NCI-H1694 treated with DMSO at 0.1 percent for 48 hours (cell line): ENCODE measurements at places on chromosomes 7 and 10.
A peak's percentile ranks its signal among the peaks of the same experiment; 100 is the strongest.

GRCh38 chr10:106182542-106182941 is 982.0 kb downstream of the SORCS1 start:
- no peak for DNase-seq

- DNase-seq = no peak
These were observed 1066.7 kb downstream of the GRM8 start for GRCh38 chr7:126185959-126186580.

DNA sequence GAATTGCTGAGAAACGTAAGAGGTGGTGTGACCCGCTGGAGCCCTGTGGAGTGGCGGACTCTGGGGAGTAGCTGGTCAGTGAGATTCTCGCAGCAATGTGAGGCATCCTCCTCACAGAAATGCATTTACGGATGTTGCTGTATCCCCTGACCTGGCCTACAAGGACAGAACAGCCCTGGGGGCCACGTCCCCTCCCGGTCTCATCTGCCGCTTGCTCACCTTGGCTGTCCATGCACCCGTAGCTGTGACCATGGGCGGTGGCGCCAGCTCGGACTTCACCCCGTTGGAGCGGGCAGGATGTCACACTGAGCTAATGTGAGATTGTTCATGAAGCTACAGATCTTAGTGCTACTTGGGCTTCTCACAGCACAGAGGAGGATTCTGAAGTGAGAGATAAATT is 193.8 kb downstream of the EBF3 start:
- no peak for DNase-seq

GRCh38 chr7:44325811-44326241 is 432 bp upstream of the CAMK2B start:
- DNase-seq = peak; percentile 72

- no peak for DNase-seq
These were observed 310.6 kb downstream of the FRMD4A start for GRCh38 chr10:14020037-14020664.

DNA sequence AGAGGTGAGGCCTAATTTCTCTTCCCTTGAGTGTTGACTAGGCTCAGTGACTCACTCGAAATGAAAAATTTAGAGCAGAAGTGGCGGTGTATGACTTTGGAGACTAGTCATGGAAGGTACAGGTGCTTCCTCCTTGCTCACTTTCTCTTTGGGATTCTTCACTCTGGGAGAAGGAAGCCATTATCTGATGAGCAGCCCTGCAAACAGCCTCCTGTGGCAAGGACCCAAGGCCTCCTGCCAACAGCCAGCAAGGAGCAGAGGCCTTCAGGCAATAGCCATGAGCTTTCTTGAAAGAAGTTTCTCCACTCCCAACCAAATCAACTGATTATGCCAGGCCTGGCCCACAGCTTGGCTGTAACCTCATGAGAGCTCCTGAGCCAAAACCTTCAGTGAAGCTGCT is 369.6 kb upstream of the VWC2 start:
- DNase-seq = no peak

DNA sequence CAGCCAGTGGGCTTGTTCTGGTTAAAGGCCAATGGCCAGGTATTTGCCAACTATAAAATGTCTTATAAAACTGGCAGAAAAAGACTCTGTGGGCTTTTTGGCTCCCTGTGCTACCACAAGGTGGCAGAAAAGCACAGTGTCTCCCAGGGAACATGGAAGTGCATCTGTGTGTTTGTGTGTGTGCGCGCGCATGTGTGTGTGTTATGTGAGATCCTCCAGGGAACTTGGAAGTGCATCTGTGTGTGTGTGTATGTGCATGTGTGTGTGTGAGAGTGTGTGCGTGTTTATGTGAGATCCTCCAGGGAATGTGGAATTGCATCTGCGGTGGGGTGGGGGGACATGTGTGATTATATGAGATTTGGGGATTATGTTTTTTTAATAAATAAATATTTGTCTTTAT is 30.2 kb upstream of the ABI1 start:
- peak; percentile 38 for DNase-seq

- DNase-seq = no peak
These were observed 9.4 kb upstream of the CRTAC1 start for GRCh38 chr10:98039690-98040381.

- DNase-seq = no peak
These were observed 80.5 kb upstream of the INSYN2A start for GRCh38 chr10:127276794-127277462.

DNA sequence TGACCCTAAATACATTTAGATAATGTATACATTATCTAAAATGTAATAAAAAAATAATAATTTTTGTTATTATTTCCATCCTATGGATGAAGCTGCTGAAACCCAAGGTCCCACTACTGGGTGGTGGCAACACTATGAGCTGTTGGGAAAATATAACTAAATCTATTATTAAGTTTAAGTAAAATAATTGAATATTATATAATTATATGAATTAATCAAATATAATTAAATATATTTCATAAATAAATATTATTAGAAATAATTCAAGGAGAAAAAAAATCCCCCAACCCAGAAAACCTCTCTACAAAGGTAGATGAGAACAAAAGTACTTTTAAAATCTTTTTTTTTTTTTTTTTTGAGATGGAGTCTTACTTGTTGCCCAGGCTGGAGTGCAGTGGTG is 7.9 kb downstream of the PRSS58 start:
- no peak for DNase-seq

DNA sequence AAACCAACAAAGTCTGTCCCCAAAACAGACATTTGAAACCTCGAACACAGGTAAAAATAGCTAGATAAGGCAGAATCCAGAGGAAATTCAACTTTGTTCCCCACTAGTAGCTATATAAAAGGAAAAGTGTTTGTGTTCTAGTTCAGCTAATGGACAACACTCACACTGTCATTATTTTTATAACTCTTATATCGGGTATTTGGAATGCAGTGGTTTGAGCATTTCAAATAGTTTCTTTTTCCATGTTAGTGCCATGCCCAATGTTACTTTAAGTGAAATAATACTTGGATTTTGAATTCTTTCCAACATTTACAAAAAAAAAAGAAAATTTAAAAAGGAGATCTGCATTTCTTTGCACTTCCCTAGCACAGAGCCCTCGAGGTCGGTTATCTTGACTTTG is 213.6 kb downstream of the DOCK4 start:
- no peak for DNase-seq

DNA sequence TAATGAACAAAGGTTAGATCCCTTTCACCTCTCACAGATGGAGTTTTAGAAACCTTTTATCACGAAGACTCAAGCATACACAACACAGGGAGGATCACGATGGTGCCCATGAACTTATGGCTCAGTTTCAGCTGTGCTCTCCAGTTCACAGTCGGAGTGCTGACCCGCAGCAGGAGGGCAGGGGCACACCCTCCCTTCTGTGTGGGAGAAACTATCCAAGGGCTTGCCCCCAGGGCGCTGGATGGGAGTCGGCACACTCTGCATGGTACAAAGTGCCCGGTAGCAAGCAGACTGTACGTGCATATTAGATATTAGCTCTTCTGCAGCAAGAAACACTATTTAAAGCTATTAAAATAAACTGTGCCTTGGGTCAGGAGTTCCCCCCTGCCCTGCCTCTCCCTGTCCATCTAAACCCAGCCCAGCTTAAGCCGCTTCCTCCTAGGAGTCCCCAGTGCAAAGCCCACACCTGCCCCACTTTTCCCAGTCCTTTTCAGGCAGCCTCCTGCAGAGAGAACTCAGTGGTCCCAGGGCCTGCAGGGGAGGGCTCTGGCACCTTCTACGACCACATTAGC is 76.5 kb downstream of the CHST15 start:
- no peak for DNase-seq

- no peak for DNase-seq
These were observed 143.8 kb downstream of the TEX36 start for GRCh38 chr10:125538947-125539731.

DNA sequence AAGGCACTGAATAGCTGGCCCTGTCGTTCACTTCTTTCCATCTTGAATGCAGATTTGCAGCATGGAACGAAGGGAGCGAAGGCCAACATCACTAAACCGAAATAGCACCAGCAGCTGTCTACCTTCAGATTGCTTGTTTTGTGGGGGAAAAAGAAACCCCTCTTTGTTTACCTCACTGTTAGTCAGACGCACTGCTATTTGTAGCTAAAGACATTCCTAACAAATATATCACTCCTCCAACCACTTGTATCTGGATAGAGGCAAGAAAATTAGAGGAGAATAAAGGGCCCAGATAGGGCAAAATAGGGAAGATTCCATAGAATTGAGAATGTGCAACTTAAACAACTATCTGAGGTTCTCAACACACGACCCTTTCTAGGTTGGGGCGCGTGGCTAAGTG is 26.5 kb downstream of the ANK3 start:
- no peak for DNase-seq

DNA sequence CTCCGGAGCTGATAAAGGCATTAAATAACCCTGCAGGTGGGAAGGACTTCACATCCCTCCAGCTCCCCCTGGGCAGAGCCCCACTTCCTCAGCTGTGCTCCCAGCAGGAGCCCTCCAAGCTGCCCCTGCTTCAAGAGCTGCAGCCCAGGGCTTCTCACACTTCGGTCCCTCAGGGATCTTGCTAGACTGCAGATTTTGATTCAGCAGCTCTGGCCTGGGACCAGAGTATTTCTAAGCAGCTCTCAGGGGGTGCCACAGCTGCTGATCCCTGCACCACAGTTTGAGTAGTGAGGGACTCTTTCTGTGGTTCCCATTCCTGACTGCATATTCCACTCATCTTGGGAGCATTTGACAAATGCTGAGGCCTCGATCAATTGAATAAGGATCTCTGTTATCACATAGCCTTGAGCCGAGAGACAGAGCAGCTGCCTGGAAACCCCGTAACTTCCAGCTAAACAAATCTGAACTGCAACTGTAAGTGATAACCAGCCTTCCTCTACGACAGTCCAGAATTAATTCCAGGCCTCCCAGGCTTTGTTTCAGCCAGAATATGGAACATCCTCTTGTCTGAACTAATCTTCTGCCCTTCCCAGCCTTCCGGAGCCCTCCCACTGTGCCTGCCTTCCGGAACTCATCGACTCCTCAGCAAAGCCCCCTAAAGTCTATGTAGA is 161.4 kb downstream of the CCDC3 start:
- DNase-seq = no peak

DNA sequence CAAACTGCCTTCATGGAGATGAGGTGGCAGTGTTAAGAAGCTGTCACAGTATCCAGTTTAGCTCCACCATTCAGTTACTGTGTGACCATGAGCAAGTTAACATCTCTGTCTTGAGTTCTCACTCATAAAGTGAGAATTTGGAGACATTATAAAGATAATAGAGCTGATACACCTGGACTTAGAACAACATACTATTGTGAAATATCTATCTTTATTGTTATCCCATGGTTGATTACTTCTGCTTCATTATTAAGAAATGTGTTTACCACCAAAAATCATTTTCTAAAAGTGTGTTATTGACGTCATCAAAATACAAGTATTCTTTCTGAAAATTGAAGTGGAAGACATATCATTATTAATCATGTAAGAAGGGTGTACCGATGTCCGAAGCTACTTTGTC is 166.9 kb downstream of the SEMA3A start:
- no peak for DNase-seq

DNA sequence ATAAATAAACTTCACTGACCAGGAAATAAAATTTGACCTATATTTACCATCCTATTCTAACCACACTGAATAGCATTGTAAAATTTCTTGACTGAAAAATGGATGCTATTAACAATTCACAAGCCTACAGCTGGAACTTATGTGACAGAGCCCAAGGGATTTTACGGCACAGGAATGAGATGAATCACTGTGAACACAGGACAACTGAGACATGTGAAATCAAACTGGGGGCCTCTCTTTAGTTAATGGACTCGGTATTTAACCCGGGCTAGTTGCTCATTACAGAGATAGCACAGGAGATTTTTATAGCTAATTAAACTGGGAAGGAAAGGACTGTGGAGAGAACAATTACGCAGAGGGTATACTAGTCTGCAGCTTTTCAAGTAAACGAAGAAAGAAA is 100.6 kb downstream of the MICU1 start:
- no peak for DNase-seq

DNA sequence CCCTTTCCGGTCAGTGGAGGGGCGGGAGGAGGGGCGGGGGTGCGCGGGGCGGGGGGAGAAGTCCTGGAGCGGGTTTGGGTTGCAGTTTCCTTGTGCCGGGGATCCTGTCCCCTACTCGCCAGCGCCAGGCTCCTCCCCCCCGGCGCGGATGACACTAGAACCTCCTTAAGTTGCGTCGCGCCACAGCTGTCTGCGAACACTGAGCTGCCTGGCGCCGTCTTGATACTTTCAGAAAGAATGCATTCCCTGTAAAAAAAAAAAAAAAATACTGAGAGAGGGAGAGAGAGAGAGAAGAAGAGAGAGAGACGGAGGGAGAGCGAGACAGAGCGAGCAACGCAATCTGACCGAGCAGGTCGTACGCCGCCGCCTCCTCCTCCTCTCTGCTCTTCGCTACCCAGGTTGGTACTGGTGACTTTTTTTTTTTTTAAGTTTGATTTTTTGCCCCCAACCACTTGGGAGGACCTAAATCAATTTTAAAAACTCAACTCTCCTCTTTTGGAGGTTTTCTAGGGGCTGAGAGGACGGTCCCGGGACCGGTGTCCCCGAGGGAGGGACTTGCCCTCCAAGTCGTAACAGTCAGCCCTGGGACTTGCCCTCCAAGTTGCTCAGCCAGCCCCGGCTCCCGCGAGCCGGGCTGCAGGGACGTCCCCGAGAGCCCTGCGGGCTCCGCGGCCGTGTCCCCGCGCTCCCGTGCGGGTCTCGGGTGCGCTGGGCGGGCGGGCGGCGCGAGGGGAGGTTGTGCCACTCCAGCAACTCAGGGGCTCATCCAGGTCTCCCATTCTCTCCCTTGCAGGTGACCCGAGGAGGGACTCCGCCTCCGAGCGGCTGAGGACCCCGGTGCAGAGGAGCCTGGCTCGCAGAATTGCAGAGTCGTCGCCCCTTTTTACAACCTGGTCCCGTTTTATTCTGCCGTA is at the start of gene GATA3:
Gene GATA3, plus strand, starts transcription at position 195 of the 914 bp plus-strand sequence. CDS start 968 bp downstream, outside the sequence.
- no peak for DNase-seq

DNA sequence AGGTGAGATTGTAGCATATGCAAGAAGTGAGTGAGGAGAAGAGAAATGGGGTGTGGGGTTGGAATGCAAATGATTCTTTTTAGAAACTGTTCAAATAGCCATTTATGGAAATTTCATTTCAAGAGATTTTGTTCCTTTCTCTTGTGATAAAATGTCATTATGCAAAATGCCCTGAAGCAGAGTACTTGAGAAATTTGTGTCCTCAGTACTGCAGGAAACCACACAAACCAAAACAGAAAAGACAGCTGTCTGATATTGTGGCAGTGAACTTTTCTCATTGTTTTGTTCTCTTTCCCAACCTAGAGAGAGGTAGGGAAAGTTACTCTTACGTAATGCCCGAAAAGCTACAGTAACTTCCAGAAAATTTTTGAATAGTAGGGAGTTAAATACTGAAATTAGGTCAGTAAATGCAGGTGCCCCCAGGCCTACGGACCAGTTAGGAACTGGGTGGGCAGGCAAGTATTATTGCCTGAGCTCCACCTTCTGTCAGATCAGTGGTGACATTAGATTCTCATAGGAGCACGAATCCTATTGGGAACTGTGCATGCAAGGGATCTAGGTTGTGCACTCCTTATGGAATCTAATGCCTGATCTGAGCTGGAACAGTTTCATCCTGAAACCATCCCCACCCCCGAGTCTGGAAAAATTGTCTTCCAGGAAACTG is 34.0 kb downstream of the DLD start:
- no peak for DNase-seq
